ENCODE measurements at places on chromosomes 7 and 10.

DNA sequence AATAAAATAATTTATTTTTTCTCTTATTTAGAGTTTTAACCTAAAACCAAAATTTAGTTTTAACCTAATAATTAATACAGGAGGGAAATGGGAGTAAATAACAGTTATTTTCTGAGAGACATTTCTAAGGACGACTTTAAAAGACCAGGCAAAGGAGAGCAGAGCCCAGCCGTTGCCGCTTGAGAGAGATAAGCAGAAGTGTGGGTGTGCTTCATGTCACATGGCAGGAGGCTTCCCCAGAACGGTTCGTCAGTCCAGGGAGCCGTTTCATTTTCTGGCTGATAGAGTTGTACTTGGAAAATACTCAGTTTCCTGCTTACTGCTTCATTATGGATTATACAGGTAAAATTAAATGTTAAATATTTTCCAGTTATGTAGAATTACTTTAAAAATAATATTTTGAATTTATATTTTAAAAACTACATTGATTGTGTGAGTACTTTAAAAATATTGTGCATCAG, 61.4 kb downstream of the ST7 start:
- peak; percentile 62 for DNase-seq

- no peak for DNase-seq
Observed at GRCh38 chr7:36764929-36765328, 40.6 kb upstream of the AOAH start.

DNA sequence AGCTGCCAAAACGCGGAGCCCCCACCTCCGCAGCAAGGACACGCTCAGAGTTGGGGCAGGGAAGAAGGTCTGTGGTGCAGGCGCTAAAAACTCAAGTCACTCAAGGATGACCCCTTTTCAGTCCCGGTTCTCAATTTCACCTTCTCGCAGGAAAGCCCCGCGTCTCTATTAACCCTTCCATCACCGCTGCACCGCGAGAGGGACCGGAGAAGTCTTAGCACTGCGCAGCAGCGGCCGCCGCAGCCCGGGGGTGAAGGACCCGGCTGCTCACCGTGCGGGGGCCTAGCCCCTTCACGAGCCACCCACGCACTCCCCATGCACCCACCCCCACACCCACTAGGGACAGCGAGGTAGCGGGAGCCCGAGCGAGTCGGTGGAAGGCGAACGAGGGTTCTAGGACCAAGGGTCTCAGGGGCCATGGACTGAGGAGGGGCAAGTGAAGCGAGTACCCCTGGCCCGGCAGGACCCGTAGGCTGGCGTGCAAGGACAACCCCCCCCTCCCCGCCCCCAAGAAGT, 162.9 kb downstream of the SH3PXD2A start:
- DNase-seq = no peak

DNA sequence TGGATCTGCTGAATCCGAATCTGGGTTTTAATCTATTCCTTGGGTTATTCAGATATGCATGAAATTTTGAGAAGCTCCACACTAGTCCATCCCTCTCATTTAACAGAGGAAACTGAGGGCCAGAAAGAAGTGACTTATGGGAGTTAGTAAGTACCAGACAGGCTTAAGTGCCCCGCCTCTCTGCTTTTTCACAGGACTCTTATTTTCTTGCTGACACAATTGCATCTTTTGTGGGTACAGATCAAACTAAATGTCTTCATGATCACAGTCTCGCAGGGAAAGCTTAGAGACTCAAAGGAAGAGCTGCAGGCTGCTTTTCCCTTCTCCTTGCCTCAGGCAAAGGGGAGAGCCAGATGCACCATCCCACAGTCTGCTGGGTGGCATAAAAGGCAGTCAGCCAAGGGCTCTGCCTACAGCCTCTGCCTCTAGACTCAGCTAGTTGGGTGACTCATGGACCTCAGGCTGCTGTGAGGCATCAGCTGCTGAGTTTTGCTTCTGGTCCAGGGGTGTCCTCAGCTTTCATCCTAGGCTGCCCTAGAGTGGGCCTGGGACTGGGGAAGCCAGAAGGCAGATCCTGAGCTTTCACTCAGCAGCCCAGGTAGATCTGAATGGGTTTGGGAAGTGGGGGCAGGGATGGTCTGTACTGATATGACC, 11.6 kb downstream of the GOLGA7B start:
- DNase-seq = no peak

DNA sequence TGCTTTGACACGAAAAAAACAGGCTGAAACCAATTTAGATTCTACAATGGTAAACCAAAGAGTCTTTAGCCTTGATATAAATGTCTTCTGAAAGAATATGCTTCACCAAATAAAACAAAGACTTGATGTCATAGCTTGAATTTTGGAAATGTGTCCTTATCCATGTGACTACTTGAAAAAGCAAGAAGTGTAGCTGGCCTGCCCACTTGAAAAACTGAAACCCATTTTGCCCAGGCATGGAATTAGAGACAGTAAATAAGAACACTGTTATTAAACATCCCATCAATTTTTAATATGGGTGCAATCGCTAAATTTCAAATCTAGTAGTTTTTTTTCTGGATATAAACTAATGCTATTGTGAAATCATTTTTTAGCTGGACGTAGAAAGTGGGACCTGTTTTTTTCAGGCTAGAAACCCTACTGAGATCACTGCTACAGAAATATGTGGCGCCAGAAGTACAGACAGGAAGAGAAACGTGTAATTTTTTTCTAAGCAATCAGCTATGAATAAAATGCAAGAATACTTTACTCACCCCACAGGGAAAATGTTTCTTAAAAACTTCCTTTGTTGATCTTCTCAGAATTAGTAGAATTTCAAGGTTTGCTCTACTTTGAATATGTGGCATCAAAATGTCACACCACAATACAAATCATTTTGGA, 56.7 kb downstream of the PIP4K2A start:
- DNase-seq = no peak

DNA sequence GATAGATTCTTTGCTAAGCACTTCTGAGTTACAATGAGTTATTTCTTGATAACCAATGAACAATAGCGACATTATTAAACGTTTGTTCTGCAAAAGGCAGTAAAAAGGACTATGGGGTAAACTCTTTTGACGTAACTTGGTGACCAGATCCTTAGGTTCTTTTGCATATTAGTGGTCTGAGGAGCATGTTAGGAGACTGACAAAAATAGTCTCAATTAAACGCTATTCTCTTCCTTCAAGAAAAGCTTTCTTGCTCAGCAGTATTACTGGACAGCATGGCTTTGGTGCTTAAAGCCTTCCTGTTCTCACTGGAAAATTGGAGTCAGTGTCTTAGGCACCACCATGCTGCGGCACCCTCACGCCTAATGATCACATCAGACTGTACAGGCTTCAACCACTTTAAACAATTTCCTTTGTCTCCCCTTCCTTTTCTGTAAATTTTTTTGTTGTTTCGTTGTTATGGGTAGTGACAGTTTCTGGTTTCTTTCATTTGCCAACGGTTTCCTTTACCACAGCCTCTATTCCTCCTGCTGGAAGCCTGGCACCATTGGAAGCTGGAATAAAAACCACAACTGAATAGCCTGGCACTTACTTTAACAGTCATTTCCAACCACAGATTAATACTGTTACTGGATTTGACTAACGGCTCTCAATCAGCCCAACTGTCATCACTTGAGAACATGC, 49.2 kb upstream of the FAM133B start:
- no peak for DNase-seq

- no peak for DNase-seq
Observed at GRCh38 chr10:36073796-36074345, 431.8 kb upstream of the FZD8 start.

- DNase-seq = no peak
Observed at GRCh38 chr7:83643739-83644138, 5.2 kb downstream of the SEMA3E start.

- no peak for DNase-seq
Observed at GRCh38 chr7:46432708-46433107, 511.6 kb upstream of the IGFBP3 start.

- no peak for DNase-seq
Observed at GRCh38 chr10:113080061-113080924, 130.2 kb downstream of the TCF7L2 start.

DNA sequence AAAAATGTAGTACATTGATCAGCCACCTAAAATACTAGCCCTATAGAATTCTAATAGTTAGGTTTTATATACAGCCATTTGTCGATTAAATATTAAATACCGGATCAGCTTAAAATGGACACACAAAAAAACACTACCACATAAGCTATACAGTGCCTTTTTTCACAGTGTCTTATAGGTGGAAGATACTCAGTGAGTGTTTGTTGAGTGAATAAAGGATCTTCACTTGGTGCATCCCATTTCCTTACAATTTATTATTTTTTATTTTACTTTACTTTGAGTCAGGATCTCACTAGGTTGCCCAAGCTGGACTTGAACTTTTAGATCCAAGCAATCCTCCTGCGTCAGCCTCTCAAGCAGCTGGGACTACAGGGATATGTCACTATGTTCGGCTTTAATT, 335.4 kb upstream of the KAT6B start:
- no peak for DNase-seq

DNA sequence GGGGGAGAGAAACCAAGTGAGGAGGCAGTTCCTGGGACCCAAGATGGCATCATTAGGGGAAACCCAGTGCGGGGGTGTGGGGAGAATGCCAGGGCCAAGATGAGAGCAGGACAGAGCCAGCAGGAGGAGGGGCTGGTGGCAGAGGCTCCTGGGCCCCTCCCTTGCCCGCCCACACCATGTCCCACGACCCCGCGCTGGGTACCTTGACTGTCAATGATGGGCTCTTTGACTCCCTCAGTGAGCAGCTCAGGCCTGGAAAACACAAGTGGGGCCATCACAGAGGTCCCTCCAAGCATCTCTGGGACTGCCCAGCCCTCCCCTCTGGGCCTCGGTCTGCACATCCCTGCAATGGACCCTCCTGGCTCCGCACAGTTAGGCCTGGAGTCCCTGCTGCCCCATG, 75.4 kb downstream of the RABGEF1 start:
- no peak for DNase-seq

- DNase-seq = no peak
Observed at GRCh38 chr10:16995867-16996529, 133.6 kb downstream of the CUBN start.

GRCh38 chr10:16828114-16828568, 10.9 kb upstream of the RSU1 start:
- peak; percentile 72 for DNase-seq

- DNase-seq = no peak
Observed at GRCh38 chr7:40827222-40828085, 692.6 kb downstream of the SUGCT start.

DNA sequence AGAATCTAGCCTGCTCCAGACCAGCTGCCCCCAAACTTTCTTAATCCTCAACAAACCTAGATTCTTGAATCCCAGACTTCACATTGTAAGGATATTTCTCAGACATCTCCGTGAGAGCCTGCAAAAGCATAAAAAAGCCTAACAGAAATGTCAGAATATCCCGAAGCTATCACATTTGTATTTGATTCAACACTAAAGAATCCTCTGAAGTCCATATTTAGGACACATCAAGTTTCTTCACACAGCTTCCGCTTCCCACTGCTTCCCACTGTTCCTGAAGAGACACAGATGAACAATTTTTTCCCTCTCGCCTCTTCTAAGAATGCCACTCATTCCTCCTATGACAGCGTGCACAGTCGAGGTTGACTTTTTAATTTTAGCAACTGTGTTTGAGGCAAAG, 396.2 kb upstream of the IGFBP3 start:
- no peak for DNase-seq

GRCh38 chr10:69009360-69009759, 20.8 kb downstream of the KIFBP start:
- DNase-seq = no peak

GRCh38 chr10:55476129-55476528, 675.1 kb upstream of the PCDH15 start:
- DNase-seq = no peak

DNA sequence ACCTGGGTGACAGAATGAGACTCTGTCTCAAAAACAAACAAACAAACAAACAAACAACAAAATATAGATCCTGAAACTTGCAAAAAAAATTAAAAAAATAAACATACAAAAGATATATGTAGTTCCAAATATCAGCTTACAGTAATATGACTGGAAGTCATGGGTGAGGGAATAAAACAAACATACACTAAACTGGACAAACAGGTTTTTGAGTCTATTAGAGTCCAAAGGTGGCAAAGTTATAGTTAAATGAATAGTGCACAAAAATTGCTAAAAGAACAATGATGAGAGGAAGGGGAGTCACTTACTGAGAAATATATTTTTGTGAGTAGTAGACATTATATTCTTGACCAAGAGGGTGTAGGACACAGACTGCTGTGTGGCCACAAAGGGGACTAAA, 16.7 kb upstream of the RSBN1L start:
- no peak for DNase-seq

DNA sequence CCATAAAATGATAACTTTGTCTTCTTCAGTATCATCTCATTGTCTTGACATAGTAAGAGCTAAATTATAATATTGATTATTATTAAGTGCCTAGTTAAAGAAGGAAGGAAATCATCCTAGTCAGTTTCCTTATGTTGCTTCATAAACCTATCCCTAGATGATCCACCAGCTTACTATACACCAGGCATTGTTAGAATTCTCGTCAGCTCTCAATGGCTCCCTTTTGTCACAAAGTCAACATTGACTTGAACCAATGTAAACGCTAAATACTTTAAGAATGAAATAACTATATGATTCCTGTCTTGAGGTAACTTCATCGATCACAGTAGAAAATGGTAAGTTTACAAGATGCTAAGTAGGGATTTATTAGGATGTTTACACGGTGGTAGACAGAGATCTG, 1162.9 kb downstream of the CNTNAP2 start:
- no peak for DNase-seq

DNA sequence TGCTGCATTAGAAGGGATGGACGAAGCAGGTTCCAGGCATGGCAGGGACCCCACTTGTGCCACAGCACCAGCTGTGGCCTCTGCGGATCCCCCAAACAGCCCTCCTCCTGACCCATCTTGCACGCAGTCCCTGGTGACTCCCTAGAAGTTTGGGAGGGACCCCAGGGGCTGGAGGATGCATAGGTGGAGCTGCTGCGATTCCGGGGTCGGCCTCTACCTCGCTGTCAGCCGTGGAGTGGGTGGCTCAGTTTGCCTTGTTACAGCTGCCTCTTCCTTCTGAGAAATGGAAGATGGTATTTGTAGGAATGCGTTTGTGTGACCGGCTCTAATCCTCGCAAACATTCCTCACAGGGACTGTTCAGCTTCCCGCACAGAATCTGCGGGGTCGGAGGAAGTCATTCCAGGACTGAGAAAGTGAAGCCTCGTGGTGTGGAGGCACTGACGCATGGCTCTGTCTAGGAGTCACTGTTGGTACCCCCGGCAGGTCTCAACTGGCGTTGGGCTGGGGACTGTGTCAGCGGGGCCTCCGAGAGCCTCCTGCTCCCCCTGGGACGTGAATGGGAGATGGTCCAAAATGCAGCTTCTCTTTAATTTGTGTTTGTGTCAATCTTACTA, 17.5 kb downstream of the PWWP2B start:
- no peak for DNase-seq

GRCh38 chr7:76383089-76383944, 24.5 kb upstream of the YWHAG start:
- DNase-seq = no peak

- DNase-seq = no peak
Observed at GRCh38 chr10:129711291-129711690, 244.2 kb downstream of the MGMT start.
